ENCODE measurements at places on chromosomes 5 and 9.

DNA sequence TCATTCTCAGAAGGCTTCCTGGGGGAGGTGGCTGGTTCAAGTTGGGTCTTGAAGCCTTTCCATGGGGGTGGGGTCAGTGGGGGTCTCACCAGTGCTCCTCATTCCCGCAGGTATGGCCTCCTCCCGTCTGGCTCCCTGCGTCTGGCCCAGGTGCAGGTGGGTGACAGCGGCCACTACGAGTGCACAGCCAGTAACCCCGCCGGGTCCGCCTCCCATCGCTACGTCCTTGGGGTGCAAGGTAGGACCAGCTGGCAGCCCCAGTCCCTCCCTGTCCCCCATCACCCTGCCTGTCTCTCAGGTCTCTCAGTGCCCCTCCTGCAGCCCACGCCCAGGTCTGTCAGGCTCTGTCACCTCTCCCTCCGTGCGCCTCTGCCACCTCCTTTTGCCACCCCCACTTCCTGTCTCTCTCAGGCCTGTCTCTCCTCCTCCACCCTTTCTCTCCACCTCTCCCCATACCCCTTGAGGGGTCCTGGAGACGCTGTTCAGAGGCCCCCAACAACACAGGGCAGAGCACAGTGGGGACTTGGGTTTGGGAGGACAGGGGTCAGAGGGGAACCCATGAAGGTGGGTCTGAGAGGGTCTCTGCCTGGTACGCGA is 72.3 kb downstream of the HMCN2 start:
- no peak for DNase-seq

DNA sequence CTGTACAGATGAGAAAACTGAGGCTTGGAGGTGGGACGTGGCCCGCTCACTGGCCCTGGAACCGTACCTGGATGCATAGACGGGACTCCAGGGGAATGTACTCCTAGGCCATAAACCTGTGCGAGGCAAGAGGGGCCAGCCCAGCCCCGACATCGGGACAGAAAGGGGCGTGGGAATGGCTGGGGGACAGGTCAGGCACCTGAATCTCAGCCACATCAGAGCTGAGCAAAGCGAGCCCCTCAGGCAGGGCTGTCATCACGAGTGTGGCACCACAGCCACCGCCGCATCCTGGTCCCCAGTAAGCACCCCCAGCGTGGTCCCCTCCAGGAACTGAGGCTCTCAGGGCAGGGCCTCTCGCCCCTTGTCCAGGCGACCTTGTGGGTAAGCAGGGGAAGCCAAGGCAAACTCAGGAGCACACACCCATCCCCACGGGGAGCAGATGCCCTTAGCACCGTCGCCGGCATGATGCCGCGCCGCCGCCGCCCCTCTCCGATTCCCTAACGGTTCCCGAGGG is 16.5 kb downstream of the NACC2 start:
- DNase-seq = no peak

DNA sequence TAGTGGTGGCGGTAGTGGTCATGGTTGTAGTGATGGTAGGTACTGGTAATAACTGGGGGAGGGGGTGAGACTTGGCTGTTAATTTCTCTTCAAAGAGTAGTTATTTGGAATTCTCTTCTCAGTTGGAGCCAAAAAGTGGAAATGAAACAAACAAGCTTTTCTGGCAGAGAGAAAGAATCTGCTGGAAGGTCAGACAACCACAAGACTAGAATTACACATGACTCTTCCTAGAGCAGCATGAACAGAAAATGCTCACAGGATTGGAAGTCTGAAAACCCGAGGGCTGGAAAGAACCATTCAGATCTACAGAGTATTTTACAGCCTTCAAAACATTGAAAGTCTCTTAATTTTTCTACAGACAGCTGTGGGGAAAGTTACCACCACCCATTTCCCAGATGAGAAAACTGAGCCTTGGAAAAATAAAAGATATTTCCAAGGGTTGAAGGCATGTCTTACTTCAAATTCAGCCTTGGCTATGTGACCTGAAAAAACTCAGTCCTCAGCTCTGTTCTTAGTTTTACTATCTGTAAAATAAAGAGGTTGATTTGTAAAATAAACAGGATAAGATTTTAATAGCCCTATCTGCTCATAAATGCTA is 42.9 kb upstream of the TRIM32 start:
- DNase-seq = no peak

GRCh38 chr9:112642126-112642525 is 75.8 kb downstream of the INIP start:
- no peak for DNase-seq

- DNase-seq = no peak
These were observed 12.0 kb upstream of the ASS1 start for GRCh38 chr9:130432796-130433167.

DNA sequence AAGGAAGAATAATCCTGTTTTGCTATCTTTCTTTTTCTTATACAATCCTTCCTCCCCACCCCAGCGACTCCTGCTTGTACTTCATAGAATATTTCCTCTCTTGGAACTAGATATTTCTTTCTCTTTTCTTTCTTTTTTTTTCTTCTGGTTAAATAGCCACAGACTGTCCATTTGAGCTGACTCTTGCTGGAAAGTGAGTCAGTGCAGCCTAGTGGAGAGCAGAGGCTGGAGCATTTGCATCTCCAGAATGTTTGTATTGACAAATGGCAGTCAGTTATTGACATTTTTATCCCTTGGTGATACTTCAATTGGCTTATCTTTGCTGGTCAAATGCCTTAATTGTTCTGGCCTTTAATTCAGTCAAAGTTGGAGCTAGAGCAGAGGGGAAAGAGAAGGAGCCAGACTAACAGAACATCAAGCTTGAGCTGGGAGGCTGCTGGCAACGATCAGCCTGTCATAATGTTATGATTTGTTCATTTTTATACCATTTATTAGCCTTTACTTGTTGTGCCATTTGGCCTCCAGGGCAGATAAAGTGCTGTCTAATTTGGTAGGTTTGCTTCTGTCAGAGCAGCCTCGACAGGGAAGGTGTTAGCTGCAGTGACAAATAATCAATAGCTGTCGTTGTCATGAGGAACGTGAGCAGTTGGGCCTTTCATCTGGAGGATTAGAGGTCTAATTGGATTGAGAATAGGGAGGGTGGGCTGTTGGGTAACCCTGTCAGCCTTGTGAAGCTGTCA is 69.0 kb downstream of the INVS start:
- no peak for DNase-seq

DNA sequence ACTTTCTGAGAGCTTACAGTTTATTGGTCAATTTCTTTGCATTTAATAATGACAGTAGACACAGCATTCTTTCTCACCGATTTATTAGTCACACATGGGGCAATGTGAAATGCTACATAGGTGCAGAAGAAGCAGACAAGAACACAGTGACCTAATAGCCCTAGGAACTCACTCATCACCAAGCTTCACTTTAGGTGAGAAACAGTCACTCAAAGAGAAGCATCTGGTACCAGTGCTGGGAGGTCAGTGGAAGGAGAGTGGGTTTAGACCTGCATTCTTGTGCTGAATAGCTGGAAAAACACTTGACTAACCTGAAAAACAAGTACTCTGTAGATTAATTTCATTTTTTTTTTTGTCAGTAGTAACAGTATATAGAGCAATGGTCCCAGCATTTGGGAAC is 179.6 kb downstream of the GRIA1 start:
- no peak for DNase-seq
